Globus pallidus (tissue), 1 donor: ENCODE measurements at places on chromosomes 16 and 17.

- peak; percentile 80 for DNase-seq
These were observed 23.0 kb upstream of the CHMP6 start for GRCh38 chr17:80968602-80969029.

- no peak for DNase-seq
These were observed 4.4 kb downstream of the SEC14L1 start for GRCh38 chr17:77145224-77145611.

GRCh38 chr17:53492532-53492931 is 330.2 kb upstream of the KIF2B start:
- no peak for DNase-seq

- DNase-seq = peak; percentile 71
These were observed 45.3 kb downstream of the TOM1L2 start for GRCh38 chr17:17926840-17927449.

- DNase-seq = no peak
These were observed 174.8 kb downstream of the UTP18 start for GRCh38 chr17:51435171-51435552.

- DNase-seq = no peak
These were observed 3.0 kb downstream of the SRSF1 start for GRCh38 chr17:58004060-58004459.

DNA sequence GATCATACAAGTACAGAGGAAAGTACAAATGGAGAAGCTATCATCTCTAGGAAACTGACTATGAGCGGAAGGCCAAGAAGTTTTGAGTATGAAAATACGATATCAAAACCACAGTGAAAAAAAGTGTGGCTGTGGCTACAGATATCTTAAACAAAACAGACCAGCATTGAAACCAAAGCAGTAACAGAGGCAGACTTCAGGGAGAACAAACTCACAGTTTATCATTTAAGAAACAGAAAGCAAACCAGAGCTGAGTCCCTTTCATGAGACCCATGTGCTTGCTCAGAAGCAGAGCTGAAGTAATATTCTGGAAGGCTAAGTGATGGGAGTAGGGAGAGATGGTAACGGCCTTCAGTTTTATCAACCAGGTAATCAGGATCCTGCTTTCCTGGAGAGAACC is 317.8 kb downstream of the CA10 start:
- DNase-seq = no peak

DNA sequence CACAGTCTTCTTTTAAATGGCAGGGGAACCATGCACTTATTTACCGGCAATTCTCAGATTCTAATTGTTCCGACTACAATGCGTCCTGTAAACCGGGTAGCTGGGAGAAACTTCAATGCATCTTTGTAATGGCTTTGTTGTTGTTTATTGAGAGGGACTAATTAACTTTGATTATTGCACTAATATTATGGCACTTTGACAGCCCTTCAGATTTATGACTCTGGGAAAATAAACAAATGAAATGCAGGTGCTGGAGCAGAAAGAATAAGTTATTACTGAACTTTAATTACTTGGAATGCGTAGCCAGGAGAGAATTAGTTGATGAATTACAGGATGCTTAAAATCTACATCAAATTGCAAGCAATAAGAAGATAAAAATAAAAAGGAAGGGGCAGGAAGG is 77.0 kb downstream of the WWOX start:
- no peak for DNase-seq

DNA sequence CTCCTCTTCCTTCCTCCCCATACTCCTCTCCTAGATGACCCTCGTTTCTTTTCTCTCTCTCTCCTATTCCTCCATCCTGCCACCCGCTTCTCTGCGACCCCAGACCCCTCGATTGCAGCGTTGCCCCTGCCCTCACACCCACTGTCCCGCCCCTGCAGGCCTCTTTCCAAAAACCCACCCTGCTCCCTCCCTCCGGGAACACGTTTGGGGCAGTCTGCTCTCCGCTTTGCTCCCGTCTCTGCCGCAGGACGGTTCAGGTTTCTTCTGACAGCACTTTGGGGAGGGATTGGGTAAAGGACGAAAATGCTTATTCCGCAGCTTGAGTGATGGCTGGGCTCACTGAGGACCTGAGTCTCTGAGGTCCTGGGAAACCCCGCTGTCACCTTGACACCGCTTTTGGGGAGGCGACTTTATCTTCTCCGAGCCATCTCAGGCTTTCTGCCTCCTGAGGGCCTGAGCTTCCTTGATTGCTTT is 690 bp downstream of the NDE1 start:
- DNase-seq = peak; percentile 33

DNA sequence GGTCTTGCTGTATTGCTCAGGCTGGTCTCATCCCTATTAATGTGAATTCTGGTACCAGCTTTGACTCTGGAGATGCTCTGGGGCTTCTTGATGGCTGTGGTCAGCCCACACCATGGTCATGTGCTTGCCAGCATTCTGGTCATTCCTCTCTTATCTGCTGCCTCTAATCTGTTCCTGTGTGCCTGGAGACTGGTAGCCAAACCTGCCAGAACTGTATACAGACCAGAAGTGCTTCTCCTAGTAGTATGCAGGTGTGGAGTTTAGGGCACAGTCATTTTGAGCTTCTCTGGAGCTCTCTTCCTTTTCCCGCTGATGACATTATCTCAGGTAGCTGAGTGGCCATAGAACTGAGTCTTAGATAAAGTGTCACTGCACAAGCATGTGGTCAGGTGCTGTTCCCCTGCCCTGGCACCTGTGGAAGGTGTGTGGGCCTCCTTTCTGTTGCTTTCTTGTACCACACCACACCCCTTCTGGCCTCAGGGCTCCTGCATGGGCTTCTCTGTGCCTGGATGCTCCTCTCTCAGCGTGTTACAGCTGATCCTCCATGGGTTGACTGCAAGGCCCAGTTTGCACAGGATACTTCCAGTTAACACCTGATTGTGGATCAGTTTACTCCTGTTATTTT is 162.7 kb downstream of the SPECC1 start:
- no peak for DNase-seq

GRCh38 chr16:78362524-78363135 is 263.2 kb downstream of the WWOX start:
- no peak for DNase-seq

- no peak for DNase-seq
These were observed 327.6 kb downstream of the CDH13 start for GRCh38 chr16:82954224-82954929.

GRCh38 chr16:47780213-47780875 is 319.2 kb downstream of the PHKB start:
- no peak for DNase-seq

DNA sequence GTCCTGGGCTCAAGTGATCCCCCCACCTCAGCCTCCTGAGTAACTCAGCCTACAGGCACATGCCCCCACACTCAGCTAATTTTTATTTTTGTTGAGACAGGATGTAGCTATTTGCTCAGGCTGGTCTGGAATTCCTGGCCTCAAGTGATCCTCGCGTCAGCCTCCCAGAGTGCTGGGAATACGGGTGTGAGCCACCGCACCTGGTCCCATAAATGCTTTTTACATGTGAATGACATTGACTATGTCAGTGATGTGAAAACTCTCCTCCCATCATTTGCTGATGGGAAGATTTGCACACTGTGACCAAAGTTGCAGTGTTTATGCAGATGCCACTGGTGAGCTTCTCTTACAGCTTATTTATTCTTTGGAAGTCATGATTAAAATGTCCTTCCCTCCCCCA is 15.0 kb downstream of the PLCD3 start:
- no peak for DNase-seq

GRCh38 chr17:9284884-9285283 is 263.6 kb downstream of the NTN1 start:
- DNase-seq = no peak

DNA sequence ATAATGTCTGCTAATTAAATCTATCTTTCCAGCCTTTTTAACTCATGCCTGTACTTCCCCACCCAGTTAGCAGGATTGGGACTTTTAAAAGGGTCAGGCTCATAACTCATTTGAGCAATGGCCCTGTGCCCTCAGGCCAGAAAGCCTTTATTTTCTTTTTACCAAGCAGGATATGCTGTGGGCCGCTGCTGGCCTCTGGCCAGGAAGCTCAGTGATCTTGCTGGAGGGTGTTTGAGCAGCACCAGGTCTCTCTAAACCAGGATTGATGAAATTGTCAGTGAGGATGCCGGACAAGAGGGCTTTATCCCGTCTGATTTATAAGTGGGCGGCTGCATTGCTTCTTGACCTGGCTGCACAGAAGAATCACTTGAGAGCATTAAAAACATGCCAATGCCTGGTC is 187.8 kb downstream of the RAB11FIP4 start:
- no peak for DNase-seq

GRCh38 chr16:60922920-60923319 is 1113.3 kb downstream of the CDH8 start:
- no peak for DNase-seq

DNA sequence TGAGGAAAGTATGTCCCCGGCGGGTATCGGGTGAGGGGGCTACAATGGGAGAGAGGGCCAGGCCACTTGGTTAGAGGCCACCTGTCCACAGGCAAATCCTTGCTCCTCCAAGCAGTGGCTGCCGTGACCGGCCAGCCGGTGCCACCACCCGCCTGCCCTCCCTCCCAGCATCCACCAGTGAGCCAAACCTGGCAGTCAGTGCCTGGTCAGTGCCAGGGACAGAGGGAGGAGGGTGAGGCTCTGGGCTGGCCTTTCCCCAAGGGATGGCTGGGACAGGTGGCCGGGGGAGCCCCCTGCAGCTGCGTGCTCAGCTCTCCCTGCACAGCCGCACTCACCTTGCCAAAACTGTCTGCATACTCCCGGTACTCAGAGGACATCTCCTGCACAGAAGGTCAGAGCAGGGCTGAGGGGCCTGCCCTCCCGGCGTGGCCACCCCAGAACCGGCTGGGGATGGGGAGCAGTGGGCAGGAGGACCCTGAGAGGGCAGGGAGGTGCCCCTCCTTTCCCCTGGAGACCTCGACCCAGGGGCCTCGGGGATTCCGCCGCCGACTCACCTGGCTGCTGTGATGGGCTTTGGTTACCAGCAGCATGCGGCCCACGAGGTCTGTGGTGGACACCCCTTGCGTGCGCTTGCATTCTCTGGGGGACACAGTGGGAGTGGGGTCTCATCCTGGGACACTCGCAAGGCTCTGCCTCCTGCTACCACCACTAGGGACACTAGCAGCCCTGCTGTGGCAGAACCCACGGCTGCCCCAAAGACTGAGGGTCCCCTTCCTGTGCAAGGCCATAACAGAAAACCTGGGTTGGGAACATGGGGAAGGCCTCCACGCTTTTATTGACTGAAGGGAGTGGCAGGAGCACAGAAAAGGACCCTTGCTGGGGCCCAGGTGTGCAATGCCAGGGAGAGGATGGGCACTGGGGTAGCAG is 3.7 kb downstream of the PCYT2 start:
- no peak for DNase-seq

- no peak for DNase-seq
These were observed 22.1 kb downstream of the VAC14 start for GRCh38 chr16:70778901-70779309.

DNA sequence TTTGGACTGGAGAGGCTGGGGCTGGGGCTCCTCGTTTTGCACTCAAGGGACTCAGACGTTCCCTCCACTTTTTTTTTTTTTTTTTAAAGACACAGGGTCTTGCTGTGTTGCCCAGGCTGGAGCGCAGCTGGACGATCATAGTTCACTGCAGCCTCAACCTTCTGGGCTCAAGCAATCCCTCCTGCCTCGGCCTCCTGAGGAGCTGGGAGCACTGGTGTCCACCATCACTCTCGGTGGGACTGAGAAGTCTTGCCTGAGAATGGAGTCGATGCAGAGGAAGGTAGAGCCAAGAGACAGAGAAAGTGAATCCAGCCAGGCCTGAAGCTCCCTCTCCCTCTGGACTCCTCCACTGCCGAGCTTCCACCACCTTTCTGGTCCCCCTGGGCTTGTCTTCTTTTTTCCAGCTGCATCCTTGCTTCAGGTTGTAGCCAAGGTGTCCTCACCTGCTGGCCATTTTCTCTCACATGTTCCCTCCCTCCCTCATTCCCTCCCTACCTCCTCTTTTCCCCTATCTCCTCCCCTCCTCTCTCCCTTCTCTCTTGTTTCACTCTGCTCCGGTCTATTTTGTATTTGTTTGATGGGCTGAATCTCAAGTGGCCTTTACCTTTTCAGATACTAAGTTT is 233.8 kb downstream of the SNX29 start:
- DNase-seq = no peak

DNA sequence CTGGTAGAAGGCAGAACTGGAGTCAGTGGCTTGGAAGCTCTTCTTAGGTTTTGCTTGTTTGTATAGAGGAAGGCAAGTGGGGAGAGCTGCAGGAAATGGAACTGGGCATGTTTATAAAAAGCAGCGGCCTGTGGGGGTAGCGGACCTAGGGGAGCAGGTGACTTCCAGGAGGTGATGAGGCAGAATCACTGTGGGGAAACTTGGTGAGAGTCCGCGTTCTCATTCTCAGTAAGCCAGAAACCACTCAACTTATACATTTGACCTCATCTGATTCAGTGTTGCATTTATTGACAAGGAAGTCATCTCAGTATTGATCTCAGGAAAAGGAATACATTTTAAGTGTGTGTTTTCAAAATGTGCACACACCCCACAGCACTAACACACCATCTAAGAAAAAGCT is 299.8 kb downstream of the CNTNAP4 start:
- DNase-seq = no peak

- no peak for DNase-seq
These were observed 205.1 kb upstream of the MAF start for GRCh38 chr16:79805621-79806020.

- no peak for DNase-seq
These were observed 7.4 kb upstream of the MEAK7 start for GRCh38 chr16:84511831-84512230.

- DNase-seq = no peak
These were observed 299.3 kb downstream of the SOX9 start for GRCh38 chr17:72419866-72420774.

GRCh38 chr16:86244936-86245335 is 265.4 kb upstream of the FOXF1 start:
- no peak for DNase-seq

DNA sequence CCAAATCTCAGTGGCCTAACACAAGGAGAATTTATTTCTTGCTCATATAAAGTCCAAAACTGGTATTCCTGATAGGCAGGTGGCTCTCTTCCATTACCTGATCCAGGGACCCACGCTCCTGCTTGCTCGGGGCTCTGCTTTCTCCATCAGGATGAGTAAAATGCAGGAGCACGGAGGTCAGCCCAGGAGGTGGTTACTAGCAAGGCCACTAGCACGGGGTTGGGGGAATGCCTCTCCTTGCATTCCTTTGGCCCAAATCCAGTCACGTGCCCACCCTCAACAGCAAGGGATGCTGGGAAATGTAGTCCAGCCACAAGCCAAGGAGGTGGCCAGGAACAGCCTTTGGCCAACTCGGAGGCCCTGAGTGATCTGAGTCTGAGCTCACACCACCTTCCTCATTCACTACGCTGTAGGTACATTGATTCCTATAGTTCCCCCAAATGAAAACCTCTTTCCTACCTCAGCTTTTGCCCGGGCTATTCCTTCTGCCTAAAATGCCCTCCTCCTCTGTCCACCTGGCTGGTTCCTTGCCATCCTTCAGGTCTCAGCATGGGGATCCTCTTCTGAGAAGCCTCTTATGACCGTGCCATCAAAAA is 38.3 kb upstream of the HAPSTR1 start:
- DNase-seq = no peak

- no peak for DNase-seq
These were observed 45.4 kb downstream of the GAN start for GRCh38 chr16:81360135-81360534.

- peak; percentile 95 for DNase-seq
These were observed at the start of gene CORO7 for GRCh38 chr16:4416200-4417032. CORO7 (minus strand) TSS chr16:4416596; CDS start chr16:4416518, 78 bp downstream.

GRCh38 chr16:54647725-54648221 is 282.9 kb upstream of the IRX5 start:
- no peak for DNase-seq

- no peak for DNase-seq
These were observed 25.3 kb downstream of the SPACA3 start for GRCh38 chr17:33016920-33017319.
